Lower lobe of right lung (tissue), 2 donors: ENCODE measurements at places on chromosomes 1 and 21.

GRCh38 chr1:25586181-25586588 lies 30.4 kb upstream of the MAN1C1 start:
- no peak for DNase-seq

- DNase-seq, result no peak
Measured at GRCh38 chr1:51976846-51977602, 13.5 kb downstream of the RAB3B start.

- DNase-seq, result no peak
Measured at GRCh38 chr21:27366646-27367235, 399.9 kb upstream of the ADAMTS5 start.

DNA sequence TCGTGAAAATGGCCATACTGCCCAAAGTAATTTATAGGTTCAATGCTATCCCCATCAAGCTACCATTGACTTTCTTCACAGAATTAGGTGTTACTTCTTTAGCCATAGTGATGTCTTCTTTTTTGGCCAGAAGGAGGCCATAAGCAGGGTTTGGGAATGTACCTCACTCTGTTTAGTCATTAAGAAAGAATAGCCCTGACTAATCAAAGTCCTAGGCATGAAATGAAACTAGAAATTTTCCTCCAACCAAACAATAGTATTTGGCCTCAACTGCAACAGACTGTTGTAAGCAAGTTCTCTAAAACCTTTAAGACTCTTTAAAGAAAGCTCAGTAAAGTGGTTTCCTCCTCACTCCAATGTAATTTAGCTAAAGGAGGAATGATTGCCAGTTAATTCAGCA lies 163.9 kb downstream of the AKT3 start:
- DNase-seq, result no peak

GRCh38 chr1:77430966-77431690 lies 149.3 kb downstream of the AK5 start:
- no peak for DNase-seq
